ENCODE measurements at places on chromosomes 4 and X.

- DNase-seq = peak; percentile 42
These were observed 78.8 kb downstream of the RLIM start for GRCh38 chrX:74535408-74536151.

- no peak for DNase-seq
These were observed 247.0 kb upstream of the FTHL17 start for GRCh38 chrX:31318866-31319265.

DNA sequence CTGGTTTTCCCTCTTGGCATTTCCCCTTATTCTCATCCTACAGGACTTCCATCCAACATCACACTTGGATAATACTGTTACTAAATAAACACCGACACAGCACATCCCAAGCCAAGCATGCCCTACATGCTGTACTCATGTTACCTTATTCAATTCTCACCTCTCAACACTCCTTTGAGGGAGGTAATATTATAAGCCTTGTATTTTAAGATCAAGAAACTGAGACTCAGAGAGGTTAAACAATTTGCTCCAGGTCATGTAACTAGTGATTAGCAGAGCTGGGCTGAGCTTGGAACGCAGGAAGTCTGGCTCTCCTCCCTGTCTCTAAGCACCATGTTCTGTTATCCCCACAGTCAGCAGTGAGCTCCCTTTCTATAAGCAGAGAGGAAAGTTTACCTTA lies 333.6 kb upstream of the IGFBP7 start:
- no peak for DNase-seq

- no peak for DNase-seq
These were observed 1650.6 kb upstream of the IGFBP7 start for GRCh38 chr4:58760737-58761136.

DNA sequence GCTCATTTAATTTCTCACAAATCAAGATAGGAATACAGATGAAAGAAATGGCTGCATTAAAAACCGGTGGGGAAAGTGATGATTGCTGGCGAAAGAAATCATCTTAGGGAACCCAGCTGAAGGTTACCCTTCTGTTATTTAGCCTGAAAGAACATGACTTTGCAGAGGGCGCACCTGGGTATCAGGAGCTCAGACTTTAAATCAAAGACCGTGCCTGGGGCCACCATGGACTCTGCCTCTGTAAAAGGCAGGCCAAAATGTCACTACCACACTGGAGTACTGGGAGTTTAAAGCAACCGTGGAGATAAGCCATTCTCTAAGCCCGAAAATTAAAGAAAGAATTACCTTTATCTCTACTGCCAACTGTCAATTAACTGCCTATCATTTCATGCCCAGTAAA lies 24.3 kb downstream of the GPC3 start:
- DNase-seq = no peak

GRCh38 chr4:137994853-137995252 lies 247.3 kb downstream of the SLC7A11 start:
- no peak for DNase-seq

DNA sequence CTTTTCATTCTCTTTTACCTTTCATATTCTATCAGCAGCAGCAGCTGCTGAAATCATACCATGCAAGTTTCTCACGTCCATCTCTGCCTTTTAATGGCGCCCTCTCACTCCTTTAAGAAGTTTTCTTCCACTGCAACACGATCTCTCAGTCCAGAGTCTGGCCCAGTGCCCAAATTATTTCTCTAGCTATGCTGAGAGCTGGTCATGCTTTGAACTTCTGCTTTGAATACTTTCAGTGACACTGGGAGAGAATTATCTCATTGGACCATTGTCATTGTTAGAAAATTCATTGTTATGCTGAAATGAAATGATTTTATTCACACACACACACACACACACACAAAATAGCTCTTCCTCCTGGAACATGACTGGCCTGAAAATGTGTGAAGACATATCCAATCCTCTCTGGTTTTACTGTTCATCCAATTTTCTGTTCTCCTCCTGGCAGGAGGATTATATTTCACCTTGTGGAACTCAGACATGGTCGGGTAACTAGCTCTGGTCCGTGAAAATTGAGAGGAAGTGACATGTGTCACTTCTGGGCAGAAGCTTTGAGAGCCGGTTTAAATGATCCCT lies 1.3 kb upstream of the PDHA1 start:
- no peak for DNase-seq

DNA sequence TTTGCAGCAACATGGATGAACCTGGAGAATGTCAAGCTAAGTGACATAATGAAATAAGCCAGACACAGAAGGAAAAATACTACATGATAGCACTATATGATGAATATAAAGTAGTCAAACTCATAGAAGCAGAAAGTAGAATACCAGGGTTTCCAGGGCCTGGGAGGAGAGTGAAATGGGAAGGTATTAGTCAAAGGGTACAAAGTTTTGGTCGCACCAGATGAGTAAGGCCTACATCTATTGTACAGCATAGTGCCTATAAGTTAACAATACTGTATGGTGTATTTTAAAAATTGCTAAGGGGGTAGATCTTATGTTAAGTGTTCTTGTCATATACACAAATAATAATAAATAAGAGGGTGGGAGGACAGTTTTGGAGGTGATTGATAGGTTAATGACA lies 41.5 kb downstream of the ENOX2 start:
- DNase-seq = no peak
